Fibroblast of villous mesenchyme (primary cell): ENCODE measurements at places on chromosomes 3 and 15. TPM values are rescaled to one million over a fixed set of nuclear protein-coding genes. Genes with fewer than 3 reads are reported as not detected.
A peak's percentile ranks its signal among the peaks of the same experiment; 100 is the strongest.

DNA sequence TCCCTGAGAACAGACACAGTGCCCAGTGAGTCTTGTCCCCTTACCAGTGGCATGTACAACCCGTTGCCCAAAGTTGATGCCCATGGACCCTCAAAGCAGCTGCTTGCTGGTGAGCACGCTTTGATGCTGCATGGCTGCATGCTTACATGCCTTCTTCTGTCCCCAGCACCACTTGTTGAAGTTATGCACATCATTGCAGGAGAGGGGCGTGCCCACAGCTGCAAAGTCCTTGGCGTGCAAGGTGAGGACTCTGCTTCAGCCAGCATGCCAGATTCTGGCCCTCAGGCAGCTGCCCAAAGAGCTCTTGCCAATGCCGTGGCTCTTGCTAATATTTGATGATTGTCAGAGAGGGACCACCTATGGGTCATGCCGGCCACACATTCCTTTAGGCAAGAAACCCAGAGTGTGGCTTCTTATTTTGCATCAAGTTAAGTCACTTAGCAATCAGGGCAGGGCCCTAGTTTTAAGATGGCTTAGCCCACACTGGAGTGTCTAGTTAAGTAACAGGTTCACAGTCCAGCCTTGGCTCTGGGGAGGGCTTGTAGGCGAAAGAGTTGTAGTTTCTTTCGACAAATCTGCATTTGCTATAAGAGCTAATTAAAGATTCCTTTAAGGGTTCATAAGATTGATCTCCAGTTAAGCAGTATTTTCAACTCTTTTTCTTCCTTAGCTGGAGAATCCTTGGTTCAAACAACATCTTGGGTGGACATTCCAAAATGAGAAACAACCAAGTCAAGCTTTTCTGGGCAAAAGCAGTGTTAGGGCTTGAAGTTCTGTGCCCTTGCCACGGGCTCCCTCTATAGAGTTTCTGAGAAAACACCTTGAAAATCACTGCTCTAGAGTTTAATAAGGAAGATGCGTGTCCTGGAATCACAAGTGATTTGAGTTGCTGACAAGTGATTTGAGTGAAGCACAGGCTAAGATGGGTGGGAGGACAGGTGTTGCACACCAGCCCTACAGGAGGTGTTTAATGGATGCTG is 128.6 kb downstream of the SLCO3A1 start:
- no peak for DNase-seq

DNA sequence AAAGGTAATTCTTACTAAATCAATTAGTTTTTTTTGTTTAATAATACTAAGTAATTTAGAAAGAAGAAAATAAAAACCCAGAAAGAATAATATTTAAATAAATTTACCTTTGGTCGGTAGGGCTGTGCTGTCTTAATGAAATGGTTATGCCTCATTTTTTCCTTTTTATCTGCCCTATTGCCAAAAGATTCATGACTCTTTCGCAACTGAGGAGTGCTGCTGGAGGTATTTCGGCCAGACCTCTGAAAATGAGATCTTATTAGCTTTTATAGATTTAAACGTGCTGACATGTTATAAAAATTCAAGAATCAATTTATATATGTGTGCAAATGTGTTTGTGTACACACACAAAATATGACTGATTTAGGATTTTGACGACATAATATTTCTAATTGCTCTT is 67.1 kb upstream of the USP50 start:
- peak; percentile 12 for DNase-seq

DNA sequence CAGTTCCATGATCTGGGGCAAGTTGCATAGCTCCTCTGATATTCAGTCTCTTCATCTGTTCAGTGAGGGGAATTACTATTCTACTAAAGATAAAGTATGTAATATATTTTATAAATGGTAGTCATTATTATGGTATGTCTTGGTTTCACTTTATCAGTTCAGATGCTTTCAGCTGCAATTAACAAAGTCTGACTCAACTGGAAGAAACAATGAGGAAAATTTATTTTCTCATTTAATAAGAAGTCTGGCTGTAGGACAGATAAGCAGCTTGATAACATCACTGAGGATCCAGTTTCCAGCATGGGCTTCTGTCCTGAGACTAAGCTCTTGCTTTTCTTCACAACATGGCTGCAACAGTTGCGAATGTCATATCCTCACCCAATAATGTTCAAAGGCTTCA is 354.3 kb upstream of the TRIM42 start:
- no peak for DNase-seq

- no peak for DNase-seq
Observed at GRCh38 chr3:127758013-127758412, 64.3 kb downstream of the MGLL start.

DNA sequence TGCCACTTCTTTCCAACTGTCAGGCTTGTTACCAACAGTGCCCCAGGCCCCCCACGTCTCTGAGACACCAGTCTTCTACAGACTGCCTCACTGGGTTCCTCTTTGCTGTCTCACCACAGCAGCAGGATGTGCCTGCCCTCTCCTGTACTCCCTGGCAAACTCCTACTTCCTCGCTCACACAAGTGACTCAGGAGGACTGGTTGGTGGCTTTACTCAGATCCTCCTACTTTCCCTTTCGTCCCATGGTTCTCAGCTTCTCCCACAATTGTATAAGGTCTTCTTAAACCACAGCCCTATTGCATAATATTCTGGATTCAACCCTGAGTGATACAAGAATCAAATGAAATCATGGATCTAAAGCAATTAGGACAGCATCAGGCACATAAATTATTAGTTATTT is 246.6 kb upstream of the PROK2 start:
- peak; percentile 32 for DNase-seq

DNA sequence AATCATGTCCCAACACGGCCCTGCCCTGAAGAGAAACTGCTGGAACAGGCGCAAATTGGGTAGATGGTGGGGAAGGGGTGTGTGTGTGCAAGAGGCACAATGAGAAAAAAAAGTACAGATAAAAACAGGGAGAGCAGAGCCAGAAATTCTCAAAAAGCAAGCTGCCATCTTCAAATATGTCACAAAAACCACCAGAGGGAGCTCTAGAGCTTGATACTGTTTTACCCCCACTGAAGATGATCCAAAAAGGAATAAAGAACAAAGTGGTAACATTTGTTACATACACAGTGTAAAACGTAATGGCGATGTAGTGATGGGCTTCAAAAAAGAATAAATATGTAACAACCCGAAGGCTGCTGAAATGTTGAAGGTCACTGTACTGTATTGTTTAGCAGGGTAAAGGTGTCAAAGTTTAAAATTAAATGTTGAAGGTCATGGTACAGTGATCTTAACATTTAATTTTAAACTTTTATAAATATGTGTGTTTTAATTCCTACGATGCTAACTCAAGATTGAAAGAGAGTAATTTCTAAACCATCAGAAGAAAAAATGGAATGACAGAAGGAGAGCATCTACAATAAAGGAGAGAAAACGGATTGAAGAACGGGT is 6.0 kb downstream of the SNRPA1 start:
- peak; percentile 68 for DNase-seq

DNA sequence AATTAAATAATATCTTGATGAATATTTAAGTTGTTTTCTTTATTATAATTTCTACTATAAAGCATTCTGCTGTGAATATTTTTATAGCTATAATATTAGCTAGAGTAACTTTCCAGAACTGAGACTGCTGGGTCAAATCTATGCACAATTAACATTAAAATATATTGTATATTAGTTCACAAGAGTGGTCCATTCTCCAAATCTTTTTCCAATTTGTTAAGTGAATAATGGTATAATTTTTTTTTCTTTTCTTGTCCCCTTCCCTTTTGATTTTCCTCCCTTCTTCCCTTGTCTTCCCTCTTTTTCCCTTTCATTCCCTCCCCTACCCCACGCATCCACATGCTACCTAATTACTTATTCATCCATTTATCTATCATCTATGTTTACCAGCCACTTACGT is 977.5 kb downstream of the TUSC7 start:
- DNase-seq, result no peak

GRCh38 chr3:56792193-56792592 is 9.6 kb downstream of the ARHGEF3 start:
- DNase-seq, result no peak

DNA sequence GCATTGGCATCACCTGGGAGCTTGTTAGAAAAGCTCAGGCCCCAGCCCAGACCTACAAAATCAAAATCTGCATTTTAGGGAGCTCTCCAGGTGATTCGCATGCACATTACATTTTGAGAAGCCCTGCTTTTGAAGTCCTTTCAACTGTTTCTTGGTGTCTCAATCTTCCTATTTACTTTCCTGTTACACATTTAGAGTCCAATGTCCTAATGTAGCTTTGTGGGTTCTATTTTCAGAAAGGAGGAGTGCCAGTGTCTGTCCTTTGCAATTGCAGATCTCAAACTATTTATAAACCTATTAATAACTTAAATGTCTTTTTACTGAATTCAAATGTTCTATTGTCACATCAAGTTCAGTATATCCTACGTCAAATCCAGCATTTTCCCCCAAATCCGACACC is 27.8 kb upstream of the MYRIP start:
- no peak for DNase-seq

GRCh38 chr15:65653341-65653740 is 31.6 kb downstream of the SLC24A1 start:
- peak; percentile 30 for DNase-seq

DNA sequence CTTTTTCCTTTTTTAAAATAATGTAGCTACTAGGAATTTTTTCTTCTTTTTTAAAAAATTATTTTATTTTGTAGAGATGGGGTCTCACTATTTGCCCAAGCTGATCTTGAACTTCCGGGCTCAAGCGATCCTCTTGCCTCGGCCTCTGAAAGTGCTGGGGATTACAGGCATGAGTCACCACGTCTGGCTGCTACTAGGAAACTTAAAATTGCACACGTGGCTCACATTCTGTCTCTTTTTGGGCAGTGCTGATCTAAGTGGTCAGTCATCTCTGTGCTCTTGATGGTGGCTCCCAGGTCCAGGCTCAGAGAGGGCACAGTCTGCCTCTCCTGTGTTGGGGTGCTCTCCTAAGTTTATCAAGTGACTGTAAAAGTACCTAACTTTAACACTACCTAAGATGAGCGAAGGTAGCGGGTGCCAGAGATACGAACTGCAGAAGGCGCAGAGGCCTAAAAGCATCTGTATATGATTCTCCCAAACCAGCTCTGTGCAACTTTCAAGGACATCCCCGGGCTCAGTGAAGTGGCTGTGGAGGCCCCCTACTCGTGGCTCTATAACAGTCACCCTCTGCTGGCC is 52.9 kb upstream of the SEC13 start:
- DNase-seq, result peak; percentile 76

GRCh38 chr3:52262447-52262846 is 16.0 kb downstream of the WDR82 start:
- DNase-seq, result no peak

DNA sequence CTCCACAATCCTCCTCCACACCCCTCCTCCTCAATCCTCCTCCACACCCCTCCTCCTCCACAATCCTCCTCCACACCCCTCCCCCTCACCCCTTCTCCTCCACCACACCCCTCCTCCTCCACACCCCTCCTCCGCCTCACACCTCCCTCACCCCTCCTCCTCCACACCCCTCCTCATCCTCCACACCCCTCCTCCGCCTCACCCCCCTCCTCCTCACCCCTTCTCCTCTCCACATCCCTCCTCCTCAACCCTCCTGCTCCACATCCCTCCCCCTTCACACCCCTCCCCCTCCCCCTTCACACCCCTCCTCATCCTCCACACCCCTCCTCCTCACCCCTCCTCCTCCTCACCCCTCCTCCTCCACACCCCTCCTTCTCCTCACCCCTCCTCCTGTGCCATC is 69.8 kb upstream of the BLM start:
- DNase-seq, result no peak

- DNase-seq, result no peak
Observed at GRCh38 chr3:189172668-189173419, 1.1 kb downstream of the TPRG1 start.

DNA sequence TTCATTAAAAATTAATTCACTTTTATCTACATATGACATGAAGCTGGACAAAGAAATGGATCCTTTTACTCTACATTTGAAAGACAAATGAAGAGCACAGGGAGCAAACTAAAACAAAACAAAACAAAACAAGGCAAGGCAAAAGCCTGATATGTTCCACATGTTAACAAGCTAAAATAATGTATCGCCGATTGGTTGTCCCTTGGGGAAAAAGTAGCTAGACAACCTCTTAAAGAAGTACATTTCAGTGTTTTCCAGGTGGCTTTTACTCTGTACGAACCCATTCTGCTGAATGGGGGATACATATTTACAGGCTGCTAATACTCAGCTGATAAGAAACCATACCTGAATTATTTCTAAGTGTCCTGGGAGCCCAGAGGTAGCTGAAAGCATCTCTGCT is 493.0 kb upstream of the TBL1XR1 start:
- no peak for DNase-seq

DNA sequence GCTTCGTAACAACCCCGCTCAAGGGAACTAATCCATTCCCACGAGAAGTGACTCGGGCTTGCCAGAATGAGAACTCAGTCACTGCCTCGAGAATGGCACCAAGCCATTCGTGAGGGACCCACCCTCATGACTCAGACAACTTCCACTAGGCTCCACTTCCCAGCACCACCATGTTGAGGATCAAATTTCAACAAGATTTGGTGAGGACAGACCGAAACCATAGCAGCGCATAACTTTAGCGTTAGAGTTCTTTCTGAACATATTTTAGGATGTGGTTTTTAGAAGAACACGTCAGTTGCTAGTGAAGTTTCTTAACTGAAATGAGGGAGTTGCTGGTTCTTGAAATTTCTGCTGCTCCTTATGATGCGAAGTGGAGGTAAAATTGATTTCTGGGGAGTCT is 13.5 kb downstream of the PTPRG start:
- peak; percentile 91 for DNase-seq

GRCh38 chr3:111156517-111156916 is 84.9 kb downstream of the NECTIN3 start:
- DNase-seq, result no peak

DNA sequence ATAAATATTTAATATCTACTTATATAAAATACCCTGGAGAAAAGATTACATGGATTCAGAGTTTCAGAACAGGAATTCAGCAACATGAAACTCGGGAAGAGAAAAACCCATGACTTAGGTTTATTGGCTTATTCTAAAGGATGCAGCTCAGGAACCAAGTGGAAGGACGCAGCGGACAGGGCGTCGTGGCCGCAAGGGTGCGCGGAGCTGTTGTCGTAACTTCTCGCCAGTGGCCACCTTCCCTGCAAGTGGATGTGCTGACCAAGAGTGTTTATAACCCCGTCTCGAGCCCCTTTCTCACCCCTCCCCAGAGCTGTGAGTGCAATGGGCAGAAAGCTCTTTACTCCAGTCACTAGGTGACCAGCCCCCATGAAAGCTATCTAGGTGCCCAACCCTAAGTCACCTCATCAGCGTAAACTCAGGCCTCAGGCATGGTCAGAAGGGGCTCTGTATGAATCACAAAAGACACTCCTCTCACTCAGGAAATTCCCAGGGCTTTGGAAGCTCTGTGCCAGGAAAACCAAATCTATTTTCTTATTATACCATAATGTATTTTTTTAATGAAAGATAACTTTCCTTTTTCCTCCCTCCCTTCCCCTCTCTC is 77.3 kb downstream of the CHRNA7 start:
- DNase-seq, result no peak

The MYO5C gene
- total RNA-seq, result under 0.01 TPM in 1 of 2 replicates, not detected in the other

The TRMT10C gene
- total RNA-seq, result 21.9 and 38.4 TPM in 2 replicates

The PLA2G4E gene
- not detected in 2 replicates for total RNA-seq

The SYNPR gene
- total RNA-seq, result not detected in 2 replicates

The NR1I2 gene
- under 0.01 TPM in 2 replicates for total RNA-seq

The GCNT3 gene
- total RNA-seq, result under 0.01 TPM in 2 replicates

The TXNRD3 gene
- 11.3 and 13.4 TPM in 2 replicates for total RNA-seq
